ENCODE measurements at places on chromosomes 3 and 15.

DNA sequence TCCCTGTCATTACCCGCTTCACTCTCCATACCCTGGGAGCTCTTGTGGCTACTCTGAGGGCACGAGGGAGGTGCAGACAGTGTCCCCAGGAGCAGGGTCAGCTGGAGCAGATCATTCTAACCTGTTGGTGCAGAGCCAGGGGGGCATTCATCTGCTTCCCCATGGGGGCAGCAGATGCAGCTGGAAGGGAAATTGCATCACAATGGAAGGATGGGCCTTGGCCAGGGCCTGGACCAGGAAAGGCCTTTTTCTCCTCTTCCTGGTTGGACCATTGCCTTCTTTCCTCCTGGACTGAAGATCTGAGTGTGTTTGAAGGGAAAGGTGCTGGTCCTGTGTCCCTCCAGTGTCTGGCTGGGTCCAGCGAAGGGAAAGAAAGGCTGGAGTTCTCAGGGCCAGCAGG is 55.7 kb downstream of the EPHB1 start:
- DNase-seq, result no peak

DNA sequence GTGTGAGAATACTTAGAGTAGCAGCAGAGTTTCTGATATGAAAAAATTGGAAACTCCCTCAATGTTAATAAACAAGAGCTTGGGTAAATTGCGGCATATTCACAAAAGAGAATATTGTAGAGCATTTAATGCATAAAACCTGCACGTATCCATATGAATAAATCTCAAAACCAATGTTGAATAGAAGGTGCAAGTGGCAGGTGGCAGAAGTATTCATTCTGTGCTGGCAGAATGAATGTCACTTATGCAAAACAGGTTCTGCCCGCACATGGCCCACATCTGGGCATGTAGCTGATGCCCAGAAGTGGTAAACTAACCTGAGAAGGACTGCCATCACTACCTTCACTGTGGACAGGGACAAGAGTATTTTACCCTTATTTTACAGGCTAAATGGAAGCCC is 14.1 kb upstream of the PRSS50 start:
- DNase-seq, result no peak

- DNase-seq, result no peak
Measured at GRCh38 chr3:45003406-45003805, 22.7 kb upstream of the CLEC3B start.

DNA sequence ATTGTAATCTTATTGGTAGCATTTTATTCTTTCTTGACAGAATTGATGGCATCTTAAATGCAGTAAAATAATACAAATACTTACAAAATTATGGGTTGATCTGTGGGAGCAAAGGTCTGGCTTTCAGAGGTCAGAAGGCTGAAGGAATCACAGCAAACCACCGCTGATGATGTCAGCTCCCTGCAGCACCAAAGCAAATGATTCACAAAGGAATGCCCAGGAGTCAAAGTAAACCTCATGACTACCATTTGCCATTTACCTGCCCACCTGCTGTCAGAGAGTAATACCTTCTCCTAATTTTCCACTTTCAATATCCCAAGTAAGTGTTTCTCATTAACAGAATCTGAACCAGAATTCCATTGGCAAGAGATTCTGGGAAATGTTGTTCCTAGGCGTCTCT is 46.1 kb downstream of the CPA3 start:
- DNase-seq, result no peak

- no peak for DNase-seq
Measured at GRCh38 chr3:182309120-182309519, 484.2 kb upstream of the ATP11B start.

GRCh38 chr15:66734961-66735908 is 33.2 kb downstream of the SMAD6 start:
- DNase-seq, result no peak

DNA sequence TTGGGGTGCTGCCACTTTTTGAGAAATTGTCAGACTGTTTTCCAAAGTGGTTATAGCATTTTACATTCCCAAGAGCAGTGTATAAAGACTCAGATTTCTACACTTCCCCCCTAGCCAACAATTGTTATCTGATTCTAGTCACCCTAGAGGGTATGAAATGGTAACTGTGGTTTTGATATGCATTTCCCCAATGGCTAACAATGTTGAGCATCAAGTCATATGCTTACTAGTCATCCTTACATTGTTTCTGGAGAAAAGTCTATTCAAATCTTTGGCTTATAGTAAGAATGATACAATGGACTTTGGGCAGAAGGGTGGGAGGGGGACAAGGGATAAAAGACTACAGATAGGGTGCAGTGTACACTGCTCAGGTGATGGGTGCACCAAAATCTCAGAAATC is 73.3 kb downstream of the CSNK1G1 start:
- DNase-seq, result no peak

- DNase-seq, result no peak
Measured at GRCh38 chr3:29416514-29416913, 135.6 kb downstream of the RBMS3 start.

GRCh38 chr3:30687930-30688570 is 81.6 kb downstream of the TGFBR2 start:
- DNase-seq, result no peak

- no peak for DNase-seq
Measured at GRCh38 chr3:114418724-114419543, 125.1 kb downstream of the TIGIT start.

GRCh38 chr3:37501571-37502313 is 327.4 kb upstream of the LRRFIP2 start:
- no peak for DNase-seq

DNA sequence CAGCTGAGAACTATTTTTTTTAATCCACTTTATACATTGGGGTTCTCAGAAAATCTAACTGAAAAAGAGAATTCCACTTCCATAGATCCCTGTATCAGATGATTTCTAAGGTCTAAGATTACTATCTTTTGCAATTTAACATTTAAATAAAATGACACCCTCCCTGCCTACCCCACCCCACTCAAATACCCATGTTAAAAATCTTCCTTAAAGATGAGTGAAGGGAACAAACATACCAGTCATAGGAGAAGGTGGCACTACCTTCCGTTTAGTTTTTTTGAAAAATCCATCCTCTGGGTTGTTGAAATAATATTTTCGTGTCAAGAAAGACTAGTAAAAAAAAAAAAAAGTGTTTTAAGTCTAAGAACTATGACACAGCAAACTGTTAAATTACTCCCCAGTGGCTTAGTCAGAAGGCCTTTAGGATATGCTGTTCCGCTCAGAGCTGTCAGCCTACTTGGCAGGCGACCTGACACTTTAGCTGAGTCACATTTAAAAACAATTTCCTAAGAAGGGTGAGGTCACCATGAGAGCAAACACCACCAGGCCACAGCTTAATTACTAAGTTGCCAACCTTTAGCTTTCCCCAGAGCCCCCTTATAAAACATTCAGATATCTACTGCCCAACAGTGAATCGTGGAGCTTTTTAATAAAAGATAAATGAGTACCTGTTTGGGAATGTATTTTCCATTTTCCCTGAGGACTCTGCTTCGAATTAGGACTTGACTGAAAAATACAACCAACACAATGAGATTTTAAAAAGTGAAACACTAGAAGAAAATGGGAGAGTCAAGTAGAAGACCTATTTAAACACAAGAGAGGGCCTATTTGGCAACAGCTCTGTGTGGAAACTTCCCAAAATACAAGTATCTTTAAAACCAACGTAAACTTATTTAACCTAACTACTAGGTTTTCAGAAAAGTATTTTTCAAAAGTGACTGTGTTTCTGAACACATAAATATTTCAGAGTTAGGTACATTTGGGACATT is 9.6 kb downstream of the EMC3 start:
- DNase-seq, result no peak

DNA sequence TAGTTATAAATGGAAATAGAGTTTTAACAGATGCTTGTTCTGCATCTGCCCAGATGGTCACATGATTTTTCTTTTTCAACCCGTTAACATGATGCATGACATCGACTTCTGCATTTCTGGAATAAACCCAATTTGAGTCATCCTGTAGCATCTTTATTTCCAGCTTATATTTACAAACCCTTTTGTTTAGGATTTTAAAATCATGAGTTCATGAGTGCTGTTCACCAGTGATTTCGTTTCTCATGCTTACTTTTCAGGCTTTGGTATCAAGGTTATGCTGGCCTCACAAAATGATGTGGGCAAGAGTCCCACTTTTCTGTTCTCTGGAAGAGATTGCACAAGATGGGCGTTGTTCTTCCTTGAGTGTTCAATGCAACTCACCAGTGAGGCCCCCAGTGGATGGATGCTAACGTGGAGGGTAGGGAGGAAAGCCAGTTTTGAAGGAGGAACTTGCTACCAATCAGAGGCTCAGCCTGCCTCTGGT is 5.2 kb downstream of the HRH1 start:
- no peak for DNase-seq

DNA sequence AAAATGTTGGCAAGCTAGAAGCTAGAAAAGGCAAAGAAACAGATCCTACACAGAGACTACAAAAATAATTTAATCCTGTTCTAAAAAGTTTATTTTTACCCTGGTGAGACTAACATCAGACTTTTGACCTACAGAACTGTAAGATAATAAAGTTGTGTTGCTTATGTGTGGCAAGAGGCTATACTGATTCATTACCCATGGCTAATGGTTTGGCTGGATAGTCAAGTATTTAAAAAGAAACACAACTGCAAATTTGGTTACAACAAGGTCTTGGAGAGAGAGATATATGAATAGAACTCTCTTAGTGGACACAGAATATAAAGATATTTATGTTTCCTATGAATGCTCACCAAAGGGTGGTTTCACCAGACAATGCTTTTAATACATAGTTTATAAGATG is 364.2 kb upstream of the PLSCR5 start:
- DNase-seq, result no peak

- no peak for DNase-seq
Measured at GRCh38 chr15:33032053-33032452, 162.5 kb downstream of the FMN1 start.

GRCh38 chr3:13077431-13078162 is 4.4 kb upstream of the IQSEC1 start:
- DNase-seq, result no peak

- DNase-seq, result no peak
Measured at GRCh38 chr15:92056875-92057274, 203.4 kb downstream of the SLCO3A1 start.

GRCh38 chr3:42012935-42013690 is 51.2 kb upstream of the ULK4 start:
- DNase-seq, result no peak

GRCh38 chr3:59596741-59597140 is 546.9 kb upstream of the CFAP20DC start:
- no peak for DNase-seq

GRCh38 chr3:127375151-127375930 is 87.5 kb upstream of the PRR20G start:
- DNase-seq, result no peak

DNA sequence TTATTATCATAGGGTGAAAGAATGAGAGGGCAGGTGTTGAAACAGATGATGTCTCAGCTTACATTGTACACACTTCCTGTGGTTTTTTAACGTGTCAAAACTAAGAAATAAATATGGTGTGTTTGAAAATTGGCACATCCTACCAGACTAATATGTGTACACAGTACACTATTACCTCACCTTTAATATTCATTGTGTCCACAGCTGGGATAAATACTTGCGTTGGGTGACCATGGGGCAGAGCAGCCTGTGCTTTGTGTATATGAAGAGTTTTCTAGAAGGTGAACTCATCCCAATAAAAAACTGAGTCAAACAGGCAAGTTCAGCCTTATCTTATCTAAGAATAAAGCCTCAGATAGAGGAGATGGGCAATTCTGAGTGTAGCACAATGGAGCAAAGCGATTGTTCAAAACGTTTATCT is 17.3 kb downstream of the SUCNR1 start:
- no peak for DNase-seq

- DNase-seq, result no peak
Measured at GRCh38 chr3:9047452-9048346, 84.4 kb upstream of the RAD18 start.

- DNase-seq, result no peak
Measured at GRCh38 chr3:193014902-193015301, 97.2 kb upstream of the MB21D2 start.

GRCh38 chr3:191353022-191353777 is 22.9 kb upstream of the UTS2B start:
- no peak for DNase-seq

GRCh38 chr15:47551079-47551478 is 166.2 kb upstream of the SEMA6D start:
- DNase-seq, result no peak

GRCh38 chr15:57649138-57649537 is 57.4 kb upstream of the POLR2M start:
- DNase-seq, result no peak

DNA sequence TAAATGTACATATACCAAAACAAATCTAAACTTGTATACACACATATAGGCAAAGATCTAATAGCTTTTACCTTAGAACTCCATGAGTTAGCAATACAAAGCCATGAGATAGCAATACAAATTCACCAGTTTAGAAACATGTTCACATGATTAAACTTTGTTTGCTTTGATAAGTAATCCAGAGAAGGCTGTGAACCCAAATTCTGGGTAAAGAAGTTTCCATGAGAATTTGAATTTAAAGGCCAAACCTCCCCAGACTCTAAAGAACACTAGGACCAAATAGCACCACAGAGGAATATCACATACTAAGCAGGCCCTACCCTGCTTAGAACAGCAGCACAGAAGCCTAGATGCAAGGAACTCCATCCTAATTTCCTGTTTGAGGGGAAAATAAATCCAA is 83.7 kb upstream of the TP63 start:
- no peak for DNase-seq

DNA sequence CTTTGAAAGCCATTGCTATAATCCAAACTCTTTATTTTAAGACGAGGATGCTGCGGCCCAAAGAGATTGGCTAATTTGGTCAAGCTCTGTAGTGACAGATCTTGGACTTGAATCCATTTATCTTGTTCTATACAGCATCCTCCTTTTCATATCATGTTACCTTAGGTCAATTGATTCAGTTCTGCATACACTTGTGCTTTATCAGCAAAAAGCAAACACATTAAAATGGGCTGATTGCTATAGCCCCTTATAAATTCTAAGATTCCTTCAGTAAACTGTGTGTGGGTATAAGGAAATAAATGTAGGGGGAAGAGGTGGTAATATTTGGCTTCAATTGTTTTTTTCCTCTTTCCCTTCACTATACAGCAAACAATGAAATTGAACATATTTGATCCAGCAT is 40.1 kb upstream of the NECTIN3 start:
- DNase-seq, result no peak

DNA sequence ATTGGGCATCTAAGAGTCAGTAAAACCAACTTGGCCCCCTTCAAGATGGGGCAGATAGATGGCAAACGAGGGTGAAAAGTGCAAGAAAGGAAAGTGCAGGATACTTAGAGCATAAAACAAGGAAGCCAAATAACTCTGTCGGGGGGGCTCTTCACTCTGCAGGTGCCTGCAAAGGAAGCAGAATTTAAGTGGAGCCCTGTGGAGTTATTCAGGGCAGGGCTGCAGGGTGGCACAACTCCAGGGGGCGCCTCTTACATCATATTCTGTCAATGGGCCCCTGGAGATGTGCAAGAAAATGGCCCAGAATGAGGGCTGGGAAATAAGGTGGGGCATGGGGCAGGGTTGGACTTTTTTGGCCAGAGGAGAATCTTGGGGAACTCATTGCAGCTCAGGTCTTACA is 69.7 kb downstream of the CD47 start:
- DNase-seq, result no peak

- DNase-seq, result no peak
Measured at GRCh38 chr3:158279609-158280008, 169.7 kb downstream of the RSRC1 start.

Data from left renal pelvis (tissue), 4 donors.